ENCODE measurements at places on chromosomes 7 and 10.

GRCh38 chr7:49803812-49804211 is 30.4 kb downstream of the VWC2 start:
- DNase-seq, result no peak

GRCh38 chr10:130729876-130730275 is 581.6 kb downstream of the TCERG1L start:
- DNase-seq, result no peak

- no peak for DNase-seq
These were observed 183.2 kb upstream of the GNAI1 start for GRCh38 chr7:79951415-79951814.

GRCh38 chr7:2645274-2645868 is 13.6 kb downstream of the TTYH3 start:
- DNase-seq, result peak; percentile 86

DNA sequence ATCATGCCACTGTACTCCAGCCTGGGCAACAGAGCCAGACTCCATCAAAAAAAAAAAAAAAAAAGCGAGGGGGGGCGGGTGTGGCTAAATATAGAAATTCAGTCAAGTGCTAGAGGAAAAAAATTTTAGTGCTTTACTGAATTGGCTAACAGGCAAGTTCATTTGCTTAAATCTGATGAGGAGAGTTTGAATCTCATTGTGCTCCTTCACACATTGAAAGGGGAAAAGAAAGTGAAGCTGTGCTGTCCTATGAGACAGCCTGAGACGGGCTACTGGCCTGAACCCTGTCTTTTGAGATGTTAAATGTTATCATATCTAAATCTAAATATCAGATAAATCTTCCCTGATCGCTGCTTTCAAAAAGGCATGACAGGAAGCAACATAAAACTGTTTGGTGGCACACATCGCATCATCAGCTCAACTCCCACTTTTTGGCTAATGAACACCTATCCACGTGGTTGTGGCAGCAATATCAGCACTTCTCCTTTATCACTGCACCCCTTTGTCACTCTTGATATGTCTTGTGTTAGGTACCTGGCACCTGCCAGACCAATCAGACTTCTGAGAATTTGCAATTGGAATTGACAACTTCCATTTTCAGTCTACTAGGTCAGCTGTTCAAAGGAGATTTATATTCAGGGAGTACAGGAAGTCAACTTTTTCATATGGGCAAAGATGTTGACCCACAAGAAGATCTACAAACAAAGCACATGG is 14.0 kb upstream of the IFIT1B start:
- DNase-seq, result no peak

GRCh38 chr10:75042292-75042974 is 69.0 kb upstream of the SAMD8 start:
- DNase-seq, result no peak

DNA sequence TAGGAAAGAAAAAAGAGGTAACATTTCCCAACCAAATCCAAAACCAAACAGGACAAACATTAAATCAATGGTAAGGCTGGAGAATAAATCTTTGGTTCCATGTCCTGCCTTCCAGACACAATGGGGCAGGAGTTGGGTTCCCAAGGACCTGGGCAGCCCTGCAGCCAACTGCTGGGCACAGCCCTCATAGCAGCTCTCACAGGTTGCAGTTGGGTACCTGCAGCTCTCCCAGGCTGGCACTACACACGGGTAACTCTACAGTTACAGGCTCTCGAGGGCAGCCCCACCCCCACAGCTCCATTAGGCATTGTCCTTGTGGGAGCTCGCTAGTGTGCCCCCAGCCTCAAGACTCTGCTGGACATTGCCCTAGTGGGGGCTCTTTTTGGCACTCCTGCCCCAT is 7.5 kb downstream of the GRB10 start:
- no peak for DNase-seq

GRCh38 chr7:142916508-142916907 is 17.0 kb downstream of the TRPV5 start:
- DNase-seq, result no peak

GRCh38 chr7:158725506-158725800 is 20.8 kb upstream of the NCAPG2 start:
- DNase-seq, result no peak
